Kidney epithelial cell (primary cell): ENCODE measurements at places on chromosomes 4 and X.

GRCh38 chr4:109989044-109989443 is 76.4 kb downstream of the EGF start:
- no peak for DNase-seq

GRCh38 chrX:48972220-48973164 is 848 bp upstream of the KCND1 start:
- DNase-seq, result no peak

GRCh38 chr4:174058846-174059245 is 224.6 kb downstream of the FBXO8 start:
- no peak for DNase-seq

DNA sequence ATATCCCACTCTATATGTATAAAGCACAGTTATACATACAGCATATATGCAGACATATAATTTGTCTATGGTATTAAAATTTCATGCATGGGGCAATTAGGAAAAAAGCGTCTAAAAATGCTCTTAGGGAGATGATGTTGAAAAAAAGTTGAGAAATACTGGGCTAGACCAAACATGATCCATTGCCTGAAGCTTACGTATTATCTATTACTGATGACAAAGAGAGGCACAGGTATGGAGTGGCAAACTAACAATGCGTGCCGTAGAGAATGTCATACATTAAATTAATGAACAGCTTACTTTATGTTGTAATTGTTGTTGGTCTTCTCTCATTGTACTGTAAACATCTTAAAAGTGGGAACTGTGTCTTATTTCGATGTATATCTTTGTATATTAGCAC is 13.9 kb downstream of the RHOH start:
- no peak for DNase-seq

DNA sequence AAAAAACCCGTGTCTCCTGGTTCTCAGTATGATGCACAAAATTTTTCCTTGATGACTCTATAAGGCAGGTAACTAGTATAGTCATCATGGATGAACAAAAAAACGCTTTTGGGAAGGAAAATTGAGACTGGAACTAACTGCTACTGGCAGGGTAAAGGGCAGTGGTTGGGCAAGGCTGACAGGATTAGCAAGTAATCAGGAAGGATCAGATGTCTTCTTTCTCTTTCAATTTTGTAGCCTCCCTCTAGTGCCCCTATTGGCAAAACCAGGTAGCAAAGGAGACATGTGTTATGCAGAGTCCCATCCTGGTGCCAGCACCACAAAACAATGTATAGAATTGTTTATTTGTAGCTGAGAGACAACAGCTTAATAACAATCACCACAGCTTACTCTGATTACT is 12.8 kb upstream of the SLITRK4 start:
- no peak for DNase-seq

- DNase-seq, result no peak
Measured at GRCh38 chr4:98284640-98285046, 23.5 kb downstream of the RAP1GDS1 start.

GRCh38 chrX:153797415-153798015 is 3.0 kb downstream of the SSR4 start:
- no peak for DNase-seq

- no peak for DNase-seq
Measured at GRCh38 chr4:6908432-6909112, 1.1 kb upstream of the TBC1D14 start.

DNA sequence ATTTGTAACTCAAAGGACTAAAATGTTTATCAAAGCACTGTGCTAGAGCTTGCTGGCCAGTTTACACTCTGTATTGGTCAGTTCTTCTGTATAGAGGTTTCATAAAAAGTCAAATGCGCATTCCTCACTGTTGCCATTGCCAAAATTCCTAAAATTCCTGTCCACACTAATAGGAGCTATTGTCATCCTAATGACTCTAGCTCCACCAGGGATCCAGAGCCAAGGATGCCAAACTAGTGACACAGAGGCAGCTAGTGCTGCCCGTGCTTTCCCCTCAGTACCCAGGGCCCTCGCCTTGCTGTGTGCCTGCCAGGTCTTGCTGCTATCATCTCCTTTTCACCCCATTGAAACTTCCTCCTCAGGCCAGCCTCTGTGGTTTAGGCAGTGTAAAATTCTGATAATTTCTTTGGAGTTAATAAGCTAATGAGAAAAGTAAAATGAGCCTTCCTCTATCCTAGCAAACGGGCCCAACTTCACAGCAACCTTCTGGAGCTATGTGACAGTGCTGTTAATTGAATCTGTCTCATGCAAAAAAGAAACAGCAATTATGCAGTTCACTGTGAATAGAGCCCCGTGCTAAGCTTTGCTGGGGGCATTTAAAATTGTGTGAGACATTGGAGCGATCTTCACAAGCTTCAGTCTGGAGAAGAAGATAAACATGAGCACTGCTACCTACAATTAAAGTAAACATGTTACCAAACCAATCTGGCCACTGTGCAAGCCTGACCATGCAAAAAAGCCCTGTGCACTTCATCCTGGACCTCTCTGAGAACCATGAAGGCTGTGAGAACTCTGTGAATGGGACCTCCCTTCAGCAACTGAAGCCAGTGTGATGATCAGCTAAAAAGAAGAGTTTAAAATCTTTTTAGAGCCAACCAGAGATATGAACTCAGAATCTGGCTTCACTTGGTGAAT is 43.1 kb upstream of the FGF2 start:
- peak; percentile 86 for DNase-seq

DNA sequence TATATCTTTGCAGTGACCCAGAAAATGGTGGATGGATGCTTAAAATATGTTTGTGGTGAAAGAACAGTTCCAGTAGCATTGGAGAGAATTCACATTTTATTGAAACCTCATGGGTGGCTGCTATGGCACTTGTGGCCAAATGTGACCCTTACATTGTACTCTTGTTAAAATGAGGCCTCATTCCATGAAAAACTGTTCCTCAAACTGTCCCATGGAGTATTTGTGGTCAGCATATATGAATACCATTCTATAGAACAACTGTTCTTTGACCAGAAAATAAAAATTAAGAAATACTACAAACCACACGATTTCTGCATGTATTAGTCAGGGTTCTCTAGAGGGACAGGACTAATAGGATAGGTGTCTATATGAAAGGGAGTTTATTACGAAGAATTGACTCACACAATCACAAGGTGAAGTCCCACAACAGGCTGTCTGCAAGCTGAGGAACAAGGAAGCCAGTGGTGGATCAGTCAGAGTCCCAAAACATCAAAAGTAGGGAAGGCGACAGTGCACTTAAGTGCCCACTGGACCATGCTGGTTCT is 35.1 kb downstream of the GEMIN8 start:
- DNase-seq, result no peak

- DNase-seq, result no peak
Measured at GRCh38 chrX:40012868-40013265, 84.9 kb downstream of the BCOR start.

DNA sequence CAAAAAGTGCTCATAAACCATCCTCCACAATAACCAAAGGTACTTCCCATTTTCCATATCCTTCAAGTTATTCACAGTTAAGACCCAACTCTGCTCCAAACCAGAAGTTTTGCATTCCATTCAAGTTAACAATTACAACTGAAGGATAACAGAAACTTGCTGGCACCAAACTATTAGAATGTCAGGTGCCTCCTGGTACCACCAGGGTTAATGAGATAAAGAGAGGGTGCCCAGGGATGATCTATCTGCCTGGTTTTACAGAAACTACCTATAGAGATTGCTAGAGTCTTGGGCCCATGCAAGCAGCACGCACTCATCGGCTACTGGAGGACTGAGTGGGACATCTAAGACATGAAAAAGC is 114.6 kb downstream of the RBM47 start:
- peak; percentile 47 for DNase-seq

DNA sequence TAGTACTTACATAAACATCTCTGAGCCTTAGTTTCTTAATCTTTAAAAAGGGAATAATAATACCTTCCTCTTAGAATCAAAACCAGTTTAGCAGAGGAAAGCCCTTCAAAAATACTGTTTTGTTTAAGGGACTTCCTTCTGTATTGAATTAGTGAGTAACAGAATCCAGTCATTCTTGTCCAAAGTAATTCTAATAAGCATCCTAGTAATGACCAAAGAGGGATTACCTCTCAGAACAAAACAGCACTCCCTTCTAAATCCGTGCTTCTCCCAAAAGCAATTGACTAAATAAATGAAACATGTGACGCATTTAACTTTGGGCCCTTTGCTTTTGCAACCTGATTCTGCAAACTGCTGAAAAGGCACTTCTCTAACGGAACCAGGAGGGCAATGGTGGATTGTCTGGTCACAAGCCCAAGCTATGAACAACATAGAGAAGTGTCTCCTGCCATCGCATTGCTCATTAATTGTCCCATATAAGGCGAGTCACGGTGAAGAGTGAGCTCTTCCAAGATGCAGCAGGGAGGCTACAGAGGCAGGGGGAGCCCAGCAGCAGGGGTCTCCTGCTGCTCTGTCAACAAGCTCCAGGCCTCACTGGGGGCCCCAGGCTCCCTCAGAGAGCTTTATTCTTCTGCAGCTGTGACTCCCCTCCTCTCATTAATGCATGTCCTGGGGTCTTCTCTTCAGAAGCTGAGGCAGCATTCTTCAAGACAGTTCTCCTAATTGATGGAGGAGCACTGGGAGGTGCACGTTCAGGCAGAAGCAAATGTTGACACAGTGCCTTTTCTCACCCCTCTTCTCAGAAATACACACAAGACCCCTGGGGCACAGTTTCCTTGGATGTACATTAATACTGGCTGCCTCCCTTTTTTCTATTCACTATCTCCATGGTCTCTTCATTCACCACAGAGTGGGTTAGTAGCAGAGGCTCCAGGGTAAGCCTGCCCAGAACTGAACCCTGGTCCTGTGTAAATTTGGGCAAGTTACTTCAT is 419.6 kb upstream of the RASGEF1B start:
- DNase-seq, result no peak

- DNase-seq, result no peak
Measured at GRCh38 chr4:109648266-109648996, 54.8 kb downstream of the CASP6 start.

DNA sequence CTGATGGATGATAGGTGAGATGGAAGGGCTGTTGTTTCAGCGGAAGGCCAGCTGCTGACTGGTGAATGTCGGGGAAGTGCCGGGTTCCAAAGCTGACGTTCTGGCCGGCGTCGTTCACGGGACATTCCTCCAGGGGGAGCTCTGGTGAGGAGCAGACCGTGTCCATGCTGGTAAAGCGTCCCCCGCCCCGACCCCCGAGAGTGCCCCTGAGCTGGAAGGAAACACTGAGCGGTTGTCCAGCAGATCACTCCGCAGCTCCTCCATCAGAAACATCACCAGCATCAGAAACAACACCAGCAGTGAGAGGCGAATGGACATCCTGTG is 18.6 kb upstream of the ADRA2C start:
- no peak for DNase-seq

- DNase-seq, result no peak
Measured at GRCh38 chr4:40140196-40140595, 56.6 kb upstream of the RHOH start.

GRCh38 chr4:136865526-136865925 is 666.8 kb downstream of the PCDH18 start:
- DNase-seq, result no peak

DNA sequence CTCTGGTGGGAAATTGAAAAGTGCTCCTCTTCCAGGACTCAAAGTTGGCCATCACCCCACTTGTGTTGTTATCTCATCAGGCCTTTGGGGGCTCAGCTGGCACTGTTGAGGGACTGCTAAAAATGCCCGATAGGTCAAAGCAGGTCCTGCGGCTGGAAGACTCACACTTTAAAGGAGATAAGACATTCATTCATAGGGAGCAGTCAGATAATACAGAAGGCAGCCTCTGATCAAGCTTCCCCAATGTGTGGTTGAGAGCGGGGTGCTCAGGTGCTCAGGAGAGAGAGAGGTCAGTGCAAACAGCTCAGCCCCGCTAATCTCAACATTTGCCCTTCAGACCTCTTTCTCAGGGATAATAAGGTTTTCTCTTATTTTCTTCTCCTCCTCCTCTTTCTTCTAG is 70.3 kb downstream of the TMEM154 start:
- DNase-seq, result no peak

DNA sequence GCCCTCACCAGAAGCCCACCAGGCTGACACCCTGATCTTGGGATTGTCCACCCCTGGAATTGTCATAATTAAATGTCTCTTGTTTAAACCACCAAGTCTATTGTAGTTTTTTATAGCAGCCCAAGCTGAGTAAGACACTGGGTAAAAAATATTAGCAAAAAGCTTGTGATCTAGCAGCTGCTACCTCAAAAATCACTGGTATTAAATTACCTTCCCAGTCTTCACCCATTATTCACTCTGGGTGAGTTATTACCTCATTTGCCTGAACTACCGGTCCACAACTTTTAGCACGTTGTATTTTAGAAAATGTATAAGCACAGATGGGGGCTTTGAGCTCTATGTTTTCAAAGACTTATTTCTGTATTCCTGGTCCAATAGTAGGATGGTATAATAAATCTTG is 12.0 kb upstream of the TRIM61 start:
- no peak for DNase-seq

- DNase-seq, result no peak
Measured at GRCh38 chr4:148072789-148073188, 340.9 kb downstream of the ARHGAP10 start.

- no peak for DNase-seq
Measured at GRCh38 chr4:156545003-156545785, 426.4 kb downstream of the PDGFC start.

- DNase-seq, result peak; percentile 19
Measured at GRCh38 chr4:87679449-87680169, 29.5 kb downstream of the DMP1 start.

- DNase-seq, result no peak
Measured at GRCh38 chr4:26050671-26051070, 136.7 kb downstream of the SMIM20 start.

DNA sequence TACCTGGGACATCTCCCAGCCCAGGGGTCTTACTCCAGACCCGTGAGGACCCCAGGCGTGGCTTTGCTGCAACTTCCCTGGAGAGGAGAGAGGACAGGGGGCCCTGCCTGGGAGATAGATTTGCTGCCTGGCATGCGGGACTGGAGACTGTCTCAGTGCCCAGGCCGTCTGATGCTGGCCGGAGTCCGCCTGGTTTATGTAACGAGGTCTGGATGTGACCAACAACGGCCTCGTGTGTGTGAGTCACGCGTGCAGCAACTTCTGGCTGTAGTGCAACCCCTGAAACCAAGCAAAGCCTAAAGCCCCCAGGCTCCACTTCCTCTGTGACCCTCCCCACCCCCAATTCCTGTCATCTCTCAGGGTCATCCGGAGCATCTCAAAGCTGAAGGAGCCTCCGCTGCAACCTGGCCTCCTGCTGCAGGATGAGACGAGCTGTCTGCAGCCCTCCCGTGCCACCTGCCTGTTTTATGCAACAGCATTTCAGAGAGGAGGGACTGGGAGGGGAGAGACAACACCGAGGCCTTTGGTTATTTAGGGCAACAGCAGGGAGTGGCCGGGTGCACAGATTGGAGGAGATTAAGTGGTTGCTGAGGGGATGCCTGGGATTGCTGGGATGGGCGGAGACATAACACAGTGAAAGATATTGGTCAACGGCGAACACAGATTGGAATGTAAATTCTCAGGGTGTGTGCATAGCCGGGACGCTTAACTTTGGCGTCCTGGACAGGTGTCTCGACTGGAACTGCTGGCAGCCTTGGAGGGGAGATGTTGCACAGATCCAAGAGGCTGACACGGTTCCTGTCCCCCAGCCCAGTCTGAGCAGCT is 16.0 kb downstream of the XG start:
- no peak for DNase-seq

GRCh38 chrX:6228720-6229119 is at the start of gene NLGN4X:
TSS of gene NLGN4X (minus strand) at chrX:6228867. CDS start at chrX:6151466, 77,401 bp downstream.
- no peak for DNase-seq

GRCh38 chr4:6732441-6733357 is 16.7 kb downstream of the BLOC1S4 start:
- peak; percentile 60 for DNase-seq

GRCh38 chrX:32896088-32896487 is 315.3 kb downstream of the DMD start:
- no peak for DNase-seq
